ENCODE measurements at places on chromosomes 16 and 17.

GRCh38 chr16:27775254-27775653 is 225.3 kb downstream of the KATNIP start:
- no peak for DNase-seq

- no peak for DNase-seq
These were observed 6.0 kb downstream of the SOCS7 start for GRCh38 chr17:38357486-38358123.

GRCh38 chr16:88466175-88466862 is 13.2 kb downstream of the ZFPM1 start:
- no peak for DNase-seq

DNA sequence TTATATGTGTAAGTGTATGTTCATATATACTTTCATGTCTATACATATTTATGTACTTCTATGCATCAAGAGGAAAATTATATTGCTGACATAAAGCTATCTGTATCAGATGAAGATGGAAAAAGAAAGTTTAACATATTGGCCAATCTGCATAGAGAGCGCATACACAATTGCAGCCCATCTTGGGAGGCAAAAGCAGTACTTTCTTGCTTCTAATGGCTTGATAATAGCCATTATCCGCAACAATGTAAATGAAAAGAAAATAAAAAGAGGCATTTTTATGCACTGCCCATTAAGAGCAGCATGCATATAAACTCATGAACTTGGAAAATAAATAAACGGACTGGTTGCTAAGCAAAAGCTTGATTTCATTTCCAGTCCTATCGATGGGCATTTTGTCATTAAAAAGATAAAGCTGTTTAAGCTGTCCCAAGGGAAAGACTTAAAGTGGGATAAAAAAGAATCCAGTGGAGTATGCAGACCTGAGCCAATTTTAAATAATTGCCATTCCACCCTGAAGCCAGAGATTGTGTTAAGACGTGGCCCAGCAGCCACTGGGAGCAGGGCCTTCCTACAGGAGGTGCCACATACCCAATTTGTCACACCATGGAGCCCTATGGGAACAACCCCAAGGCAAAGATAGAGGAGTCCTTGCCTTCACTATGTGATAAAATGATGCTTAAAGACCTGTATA is 183.6 kb upstream of the CDH11 start:
- no peak for DNase-seq

- DNase-seq = no peak
These were observed 134.3 kb downstream of the HAPSTR1 start for GRCh38 chr16:9225527-9226316.

DNA sequence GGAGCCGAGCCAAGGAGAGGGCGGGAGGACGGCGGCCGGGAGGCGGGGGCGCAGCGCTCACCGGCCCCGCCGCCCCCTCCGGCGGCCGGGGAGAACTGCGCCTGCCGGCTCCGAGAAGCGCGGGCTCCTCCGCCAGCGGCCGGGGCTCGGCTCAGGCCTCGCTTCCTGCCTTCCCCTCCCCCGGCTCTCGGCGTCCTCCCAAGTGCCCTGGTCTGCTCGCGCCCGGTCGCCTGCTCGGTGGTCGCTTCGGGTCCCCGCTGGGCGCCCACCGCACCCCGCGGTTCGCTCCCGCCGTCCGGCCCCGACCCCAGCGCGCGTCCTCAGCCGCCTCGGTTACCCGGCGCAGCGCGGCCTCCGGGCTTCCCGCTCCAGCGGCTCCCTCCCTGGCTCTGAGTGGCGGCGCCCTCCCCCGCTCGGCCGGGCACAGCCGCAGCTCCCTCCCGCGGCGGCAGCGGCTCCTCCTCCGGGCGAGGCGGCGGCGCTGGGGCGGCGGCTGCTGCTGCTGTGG is 313 bp downstream of the UBTF start:
- no peak for DNase-seq

DNA sequence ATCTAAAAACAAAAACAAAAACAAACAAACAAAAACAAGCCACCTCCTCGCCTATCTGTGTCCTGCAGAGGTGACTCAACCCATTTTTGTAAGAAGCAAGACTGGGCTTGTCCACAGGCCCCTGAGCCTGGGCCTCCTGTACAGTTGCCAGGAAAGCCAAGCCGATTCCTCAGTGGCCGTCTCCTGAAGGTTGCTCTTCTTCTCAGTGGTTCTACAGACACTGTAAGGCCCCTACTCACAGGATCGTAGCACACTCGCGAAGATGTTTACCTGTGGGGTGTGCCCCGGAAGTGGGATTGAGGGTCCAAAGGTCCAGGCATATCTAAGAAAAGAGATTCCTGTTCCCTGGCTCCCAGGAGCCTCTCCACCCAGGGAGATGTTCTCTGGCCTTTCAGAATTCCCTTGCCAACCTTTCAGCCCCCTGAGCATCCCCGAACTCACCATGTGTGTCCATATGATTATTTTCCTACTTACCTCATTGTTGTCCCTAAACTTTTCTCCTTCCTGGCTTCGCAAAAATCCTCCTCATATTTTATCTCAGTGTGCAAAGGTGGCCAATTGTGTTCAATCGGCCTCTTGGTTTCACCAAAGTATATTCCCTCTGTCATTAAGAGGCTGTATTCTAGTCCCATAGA is 7.5 kb upstream of the CES3 start:
- no peak for DNase-seq

GRCh38 chr17:69246726-69247375 is 18.2 kb upstream of the ABCA10 start:
- DNase-seq = peak; percentile 51

- no peak for DNase-seq
These were observed 12.7 kb downstream of the MAPT start for GRCh38 chr17:45906927-45907622.

- no peak for DNase-seq
These were observed 49.2 kb downstream of the METTL16 start for GRCh38 chr17:2462481-2462880.

GRCh38 chr16:12853972-12854371 is 47.4 kb upstream of the SHISA9 start:
- no peak for DNase-seq

GRCh38 chr16:23245268-23245667 is 56.8 kb upstream of the SCNN1B start:
- no peak for DNase-seq

DNA sequence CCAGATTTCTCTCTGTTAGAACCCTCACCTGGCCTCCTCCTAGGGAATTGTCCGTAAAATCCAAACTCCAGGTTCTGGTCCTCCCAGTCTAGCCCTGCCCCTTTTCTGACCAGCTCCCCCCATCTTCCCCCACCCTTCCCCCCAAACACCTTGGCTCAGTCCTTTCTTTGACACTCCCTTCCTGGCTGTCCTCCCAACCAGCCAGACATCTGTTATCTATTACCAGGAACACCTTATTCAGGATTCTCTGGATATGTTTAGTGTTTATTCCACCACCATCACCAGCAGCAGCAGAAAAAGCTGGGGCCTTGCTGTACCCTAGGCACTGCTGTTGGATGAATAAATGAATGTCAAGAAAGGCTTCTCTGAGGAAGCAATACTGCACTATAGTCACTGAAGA is 4.0 kb upstream of the CMTM3 start:
- no peak for DNase-seq

DNA sequence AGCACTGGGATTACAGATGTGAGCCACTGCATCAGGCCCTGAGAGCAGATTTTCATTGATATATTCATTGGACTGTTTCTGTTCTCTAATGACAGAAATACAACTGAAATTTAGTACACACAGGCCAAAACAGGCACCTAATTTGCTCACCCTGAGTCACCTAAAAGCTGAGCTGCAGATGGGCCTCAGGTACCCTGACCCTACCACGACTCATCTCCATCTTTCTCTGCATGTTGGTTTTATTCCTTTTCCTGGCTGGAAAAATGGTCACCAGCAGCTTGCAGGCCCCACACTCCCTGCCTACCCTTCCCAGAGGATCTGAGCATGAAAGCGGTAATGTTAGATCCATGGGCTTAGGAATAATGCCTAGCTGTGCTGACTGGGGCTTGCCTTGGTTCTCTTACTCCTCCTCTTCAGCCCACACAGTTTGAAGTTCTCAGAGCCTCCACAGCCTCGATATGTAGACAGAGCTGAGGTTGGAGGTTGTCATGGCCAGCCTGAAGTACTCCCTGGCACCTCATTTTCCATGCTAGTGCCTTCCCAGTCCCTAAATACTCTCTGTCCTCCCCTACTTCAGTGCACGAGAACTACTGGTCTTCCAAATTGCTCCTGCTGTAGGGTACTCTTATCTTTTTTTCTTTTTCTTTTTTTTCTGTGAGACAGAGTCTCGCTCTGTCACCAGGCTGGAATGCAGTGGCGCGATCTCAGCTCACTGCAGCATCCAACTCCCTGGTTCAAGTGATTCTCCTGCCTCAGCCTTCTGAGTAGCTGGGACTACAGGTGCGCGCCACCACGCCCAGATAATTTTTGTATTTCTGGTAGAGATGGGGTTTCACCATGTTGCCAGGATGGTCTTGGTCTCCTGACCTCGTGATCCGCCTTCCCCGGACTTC is 51.1 kb downstream of the CENPV start:
- DNase-seq = no peak

DNA sequence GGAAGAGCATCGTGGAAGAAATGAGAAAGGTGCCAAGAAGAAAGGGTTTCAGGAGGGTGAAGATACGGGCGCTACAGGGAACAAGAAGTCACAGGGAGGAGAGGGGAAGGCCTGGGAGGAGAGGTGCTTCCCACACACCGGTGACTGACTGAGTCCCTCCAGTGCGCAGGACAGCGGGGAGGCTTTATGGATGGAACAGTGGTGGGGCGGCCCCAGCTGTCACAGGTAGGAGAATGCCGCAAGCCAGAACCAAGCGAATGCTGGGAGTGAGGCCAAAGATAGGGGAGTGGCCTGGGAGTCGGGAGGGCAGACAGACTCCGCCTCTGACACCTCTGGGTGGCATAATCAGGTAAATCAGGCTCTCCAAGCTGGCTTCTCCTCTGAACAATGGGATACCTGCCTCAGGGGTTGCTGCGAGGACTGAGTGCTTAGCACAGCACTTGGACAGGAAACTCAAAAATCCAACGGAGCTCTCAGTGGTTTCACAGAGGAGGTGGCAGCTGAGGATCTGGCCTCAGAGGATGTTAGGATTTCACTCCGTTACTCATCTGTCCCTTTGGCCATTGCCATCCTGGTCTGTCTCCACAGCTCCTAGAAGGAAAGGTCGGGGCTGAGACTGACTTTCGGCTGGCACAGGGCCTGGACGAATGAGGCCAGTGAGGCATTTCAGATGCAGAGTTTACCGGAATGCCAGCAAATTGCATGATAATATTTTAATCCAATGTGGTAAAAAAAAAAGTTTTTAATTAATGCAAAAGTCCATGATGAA is 717 bp upstream of the CNP start:
- DNase-seq = no peak

DNA sequence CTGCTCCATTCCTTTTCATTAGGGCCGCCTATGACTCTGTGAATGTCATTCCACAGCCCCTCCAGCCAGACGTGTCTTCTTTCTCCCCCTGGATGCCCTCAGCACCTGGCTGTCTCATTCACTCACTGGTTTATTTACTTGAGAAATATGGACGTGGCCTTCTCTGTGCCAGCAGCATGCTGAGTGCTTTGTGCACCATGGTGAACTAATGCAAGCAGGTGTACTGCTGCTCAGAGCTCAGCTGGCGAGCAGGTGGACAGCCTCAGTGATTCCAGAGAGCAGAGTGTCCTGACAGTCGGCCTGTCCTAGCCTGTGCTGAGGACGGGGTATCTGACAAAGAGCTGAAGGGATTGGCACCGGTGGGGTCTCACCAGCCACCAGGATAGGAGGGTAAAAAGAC is 96.7 kb downstream of the GNAO1 start:
- DNase-seq = no peak

- no peak for DNase-seq
These were observed 17.0 kb upstream of the THAP11 start for GRCh38 chr16:67825119-67825518.

GRCh38 chr17:19978805-19979211 is 1.2 kb upstream of the AKAP10 start:
- DNase-seq = no peak

GRCh38 chr17:49766918-49767530 is 3.1 kb upstream of the FAM117A start:
- DNase-seq = no peak

GRCh38 chr16:89320782-89321501 is 103.4 kb downstream of the ZNF778 start:
- no peak for DNase-seq

GRCh38 chr16:72815348-72816318 is 232.3 kb downstream of the ZFHX3 start:
- DNase-seq = no peak

- peak; percentile 52 for DNase-seq
These were observed 96.0 kb downstream of the YPEL2 start for GRCh38 chr17:59427425-59427921.

DNA sequence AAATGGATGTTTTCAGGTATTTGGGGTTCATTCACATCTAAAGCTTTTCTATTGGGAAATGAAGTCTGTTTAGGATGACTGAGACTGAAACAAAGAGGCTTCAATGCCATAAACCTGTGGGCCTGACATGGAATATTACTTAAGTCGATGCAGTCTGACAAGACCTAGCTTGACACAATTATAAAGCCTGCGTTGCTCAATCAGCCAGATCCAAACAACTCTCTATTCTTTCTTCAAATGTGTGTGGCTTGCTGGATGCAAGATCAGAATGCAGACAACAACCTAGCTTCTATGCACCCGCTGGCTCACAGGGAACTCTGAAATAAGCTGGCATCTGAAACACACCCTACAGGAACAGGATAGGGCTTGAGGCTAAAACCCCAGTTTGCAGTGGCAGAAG is 40.0 kb downstream of the RFFL start:
- DNase-seq = no peak

- no peak for DNase-seq
These were observed 634.6 kb upstream of the SOX9 start for GRCh38 chr17:71486261-71486660.

- DNase-seq = no peak
These were observed 52.2 kb downstream of the ZDHHC7 start for GRCh38 chr16:84959045-84959576.

DNA sequence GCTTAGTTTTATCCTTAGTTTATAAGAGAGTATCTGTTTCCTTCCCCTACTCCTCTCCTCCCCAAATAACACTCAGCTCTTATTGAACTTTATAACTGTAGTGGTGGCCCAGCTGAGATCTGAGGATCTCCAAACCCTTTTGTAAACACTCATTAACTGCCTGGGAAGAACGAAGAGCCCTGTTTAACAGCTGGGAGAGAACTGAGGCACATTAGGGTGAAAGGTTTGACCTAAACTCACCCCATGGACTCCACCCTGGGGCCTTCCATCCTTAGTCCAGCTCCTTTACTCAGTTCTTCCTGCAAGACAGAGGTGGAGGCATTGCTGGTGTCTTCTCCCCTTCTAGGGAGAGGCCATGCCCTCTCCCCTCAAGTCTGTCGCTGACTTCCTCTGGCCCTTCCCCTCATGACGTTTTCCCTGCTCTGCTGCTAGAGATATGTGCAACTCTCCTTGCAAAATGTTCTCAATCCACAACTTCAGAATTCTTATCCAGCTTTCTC is 1.2 kb upstream of the RARA start:
- no peak for DNase-seq
